Esophagus squamous epithelium (tissue), 5 donors: ENCODE measurements at places on chromosomes 11 and 22.

GRCh38 chr22:30392661-30393321 lies 4.0 kb upstream of the SEC14L2 start:
- DNase-seq = no peak

GRCh38 chr11:128830290-128831173 lies 36.6 kb downstream of the KCNJ1 start:
- no peak for DNase-seq

GRCh38 chr11:12187399-12187798 lies 77.0 kb downstream of the MICAL2 start:
- no peak for DNase-seq

DNA sequence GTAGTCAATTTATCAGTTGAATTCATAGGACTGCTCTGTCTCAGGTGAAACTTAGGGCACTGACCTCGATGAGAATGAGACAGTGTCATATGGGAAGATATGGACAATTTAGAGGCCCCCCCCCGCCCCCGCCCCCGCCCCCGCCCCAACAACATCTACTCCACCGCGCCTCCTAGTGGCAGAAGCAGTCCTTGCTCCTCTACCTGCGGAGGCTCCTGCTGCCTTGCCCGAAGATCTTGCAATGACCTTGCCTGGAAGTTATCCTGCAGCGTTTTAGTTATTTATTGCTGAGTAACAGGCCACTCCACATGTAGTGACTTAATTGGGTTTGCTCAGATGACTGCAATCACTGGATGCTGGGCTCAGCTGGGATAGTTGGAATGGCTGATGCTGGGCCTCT lies 15.2 kb downstream of the SERPINH1 start:
- DNase-seq = no peak

DNA sequence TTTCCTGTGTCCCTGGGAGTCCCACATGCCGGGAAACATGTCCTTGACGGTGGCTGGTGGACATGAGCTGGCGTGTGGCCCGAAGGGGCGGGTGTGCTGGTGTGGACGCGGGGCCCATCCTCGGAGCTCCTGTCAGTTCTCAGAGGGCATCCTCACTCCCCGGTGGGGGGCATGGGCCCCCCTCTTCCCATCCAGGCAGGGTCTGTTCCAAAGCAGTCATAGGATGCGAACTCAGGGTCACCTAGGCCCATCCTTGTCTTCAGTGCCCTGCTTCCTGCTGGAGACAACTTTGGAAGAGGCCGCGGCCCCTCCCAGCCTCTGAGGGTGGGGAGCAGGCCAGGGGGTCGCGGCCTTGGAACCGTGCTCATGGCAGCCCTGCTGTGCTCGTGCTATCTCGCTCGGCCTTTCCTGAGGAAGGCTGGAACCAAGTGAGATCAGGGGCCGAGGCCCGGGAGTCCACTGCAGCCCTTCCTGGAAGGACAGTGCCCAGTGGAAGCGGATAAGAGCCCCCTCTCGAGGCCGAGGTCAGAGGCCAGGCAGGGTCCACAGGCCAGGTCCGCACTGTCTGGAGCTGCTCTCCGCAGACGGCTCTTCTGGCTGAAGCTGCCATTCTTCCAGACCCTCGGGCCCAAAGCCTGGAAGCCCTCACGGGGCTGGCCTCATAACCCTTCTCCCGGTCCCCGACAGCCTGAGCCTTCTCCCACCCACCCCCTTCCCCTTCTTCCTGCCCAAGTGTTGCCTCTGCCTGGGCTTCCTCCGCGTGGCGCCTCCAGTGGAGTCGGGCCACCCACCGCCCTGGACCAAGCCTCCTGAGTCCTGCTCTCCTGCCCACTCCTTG lies 8.7 kb downstream of the GRK2 start:
- DNase-seq = no peak
